ENCODE measurements at places on chromosomes 2 and 18.

DNA sequence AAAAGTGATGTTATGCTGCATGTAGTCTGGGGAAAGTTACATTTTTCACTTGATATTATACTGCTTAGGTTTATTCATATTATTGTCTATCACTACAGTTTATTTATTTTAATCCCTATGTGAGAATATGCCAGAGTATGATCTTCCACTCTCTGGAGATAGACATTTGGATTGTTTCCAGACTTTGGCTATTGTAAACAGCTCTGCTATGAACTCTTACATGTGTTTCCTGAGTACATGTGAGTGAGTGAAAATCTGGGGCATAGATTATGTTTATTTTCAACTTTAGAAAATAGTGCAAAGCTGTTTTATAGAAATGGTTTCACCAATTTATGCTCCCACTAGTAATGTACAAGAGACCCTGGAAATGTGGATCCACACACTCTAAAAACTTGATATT is 49.0 kb upstream of the EPAS1 start:
- no peak for DNase-seq

DNA sequence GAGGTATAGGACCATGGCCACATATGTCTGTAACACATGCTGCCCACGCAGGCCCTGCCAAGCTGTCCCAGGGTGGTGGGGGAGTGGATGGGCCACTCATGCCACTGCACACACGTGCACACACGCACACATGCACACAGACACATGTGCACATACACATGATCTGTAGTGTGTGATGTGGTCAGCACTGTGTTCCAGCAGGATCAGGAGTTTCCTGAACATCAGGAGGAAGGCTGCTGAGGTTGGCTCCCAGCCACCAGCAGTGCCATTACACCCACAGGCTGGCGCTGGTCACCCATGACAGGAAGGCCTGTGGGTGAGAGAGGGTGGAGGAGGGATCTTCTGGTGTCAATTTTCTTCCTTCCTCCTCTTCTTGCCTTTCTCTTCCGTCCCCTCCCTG is 44.7 kb downstream of the POMC start:
- DNase-seq = no peak

DNA sequence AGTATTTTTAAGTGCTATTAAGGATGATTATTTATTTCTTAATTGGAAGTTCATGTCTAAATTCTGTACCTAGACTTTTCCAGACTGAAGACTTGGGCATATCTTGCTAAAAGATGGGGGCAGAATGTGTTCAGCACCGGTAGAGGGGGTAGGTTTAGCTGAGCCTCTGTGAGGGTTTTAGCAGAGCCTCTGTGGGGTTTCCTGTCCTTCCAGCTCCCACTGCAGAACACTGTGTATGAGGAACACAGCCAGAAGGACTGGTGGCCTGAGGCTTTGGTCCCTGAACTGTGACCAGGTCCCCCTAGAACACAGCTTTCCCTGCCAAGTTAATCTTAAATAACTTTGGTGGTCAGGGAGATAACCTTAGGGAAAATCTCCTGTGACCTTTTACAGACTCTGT is 123.4 kb upstream of the EPC2 start:
- DNase-seq = no peak

- no peak for DNase-seq
Measured at GRCh38 chr2:199315299-199316179, 142.2 kb downstream of the SATB2 start.

DNA sequence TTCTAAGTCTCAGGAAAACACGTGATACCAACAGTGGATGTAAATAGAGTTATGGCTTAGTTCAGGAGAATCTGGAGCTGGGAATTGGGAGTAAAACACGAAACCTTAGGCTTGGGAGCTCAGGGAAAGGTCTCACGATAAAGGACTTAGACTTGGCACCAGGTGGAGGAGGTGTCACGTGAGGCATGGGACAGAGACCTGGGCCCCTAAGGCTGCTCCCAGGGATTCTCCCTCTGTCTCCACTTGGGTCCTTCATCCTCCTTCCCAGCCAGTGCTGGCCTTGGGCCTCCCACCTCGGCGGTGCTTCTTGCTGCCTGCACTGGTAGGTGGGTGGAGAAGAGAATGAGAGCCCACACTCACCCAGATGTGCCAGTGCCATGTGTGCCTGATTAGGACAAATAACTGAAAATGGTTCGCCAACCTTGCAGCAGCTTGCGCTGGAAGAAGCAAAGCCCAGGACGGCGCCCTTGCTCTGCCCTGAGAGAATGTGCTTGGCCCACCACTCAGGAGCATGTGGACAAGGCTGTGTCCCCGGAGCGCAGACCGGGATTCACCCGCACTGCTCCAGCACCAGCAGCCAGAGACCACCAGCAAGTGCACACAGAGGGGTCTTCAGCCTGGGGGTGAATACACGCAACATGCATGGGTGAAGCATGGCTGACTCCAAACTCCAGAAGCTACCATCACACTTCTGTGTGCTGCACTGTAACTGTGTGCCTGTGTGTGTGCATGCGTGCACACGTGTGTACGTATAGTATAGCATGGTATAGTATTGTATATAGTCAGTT is 48.1 kb downstream of the PSMG2 start:
- DNase-seq = no peak

- DNase-seq = no peak
Measured at GRCh38 chr18:765764-766549, 46.1 kb downstream of the YES1 start.

GRCh38 chr2:109473616-109474318 is 140.0 kb downstream of the SEPTIN10 start:
- DNase-seq = peak; percentile 62

- no peak for DNase-seq
Measured at GRCh38 chr2:237361194-237362004, 52.6 kb downstream of the COL6A3 start.

- DNase-seq = no peak
Measured at GRCh38 chr18:77597726-77598125, 348.1 kb downstream of the GALR1 start.

DNA sequence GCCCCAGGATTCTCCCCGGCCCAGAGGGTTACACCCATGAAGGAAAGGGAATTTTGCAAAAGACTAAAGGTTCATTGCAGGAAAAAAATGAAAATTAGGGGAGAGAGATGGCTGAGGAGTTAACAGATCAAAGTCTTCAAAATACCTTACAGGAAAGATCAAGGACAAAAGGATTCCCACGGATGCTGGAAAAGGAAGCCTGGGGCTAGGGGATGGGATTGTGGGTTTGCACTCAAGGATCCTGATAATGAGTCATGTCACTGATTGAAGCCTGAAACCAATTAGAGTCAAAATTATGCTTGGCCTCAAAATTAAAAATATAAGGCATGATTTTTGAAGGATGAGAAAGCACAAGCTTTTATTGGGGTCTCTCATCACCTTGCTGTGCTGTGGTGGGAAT is 32.6 kb upstream of the COPS8 start:
- DNase-seq = no peak

DNA sequence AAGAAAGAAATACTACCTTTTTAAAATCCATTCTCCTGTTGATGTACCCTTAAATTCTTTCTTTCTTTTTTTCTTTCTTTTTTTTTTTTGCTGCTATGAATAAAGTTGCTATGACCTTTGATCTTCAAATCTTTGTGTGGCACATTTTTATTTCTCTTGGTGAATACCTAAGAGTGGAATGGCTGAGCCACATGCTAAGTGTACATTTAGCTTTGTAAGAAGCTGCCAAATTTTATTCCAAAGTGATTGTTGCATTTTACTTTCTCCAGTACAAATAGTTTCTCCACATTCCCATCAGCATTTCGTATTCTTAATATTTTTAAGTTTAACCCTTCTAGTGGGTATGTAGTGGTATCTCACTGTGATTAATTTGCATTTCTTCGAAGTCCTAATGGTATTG is 88.8 kb upstream of the RAB27B start:
- no peak for DNase-seq

DNA sequence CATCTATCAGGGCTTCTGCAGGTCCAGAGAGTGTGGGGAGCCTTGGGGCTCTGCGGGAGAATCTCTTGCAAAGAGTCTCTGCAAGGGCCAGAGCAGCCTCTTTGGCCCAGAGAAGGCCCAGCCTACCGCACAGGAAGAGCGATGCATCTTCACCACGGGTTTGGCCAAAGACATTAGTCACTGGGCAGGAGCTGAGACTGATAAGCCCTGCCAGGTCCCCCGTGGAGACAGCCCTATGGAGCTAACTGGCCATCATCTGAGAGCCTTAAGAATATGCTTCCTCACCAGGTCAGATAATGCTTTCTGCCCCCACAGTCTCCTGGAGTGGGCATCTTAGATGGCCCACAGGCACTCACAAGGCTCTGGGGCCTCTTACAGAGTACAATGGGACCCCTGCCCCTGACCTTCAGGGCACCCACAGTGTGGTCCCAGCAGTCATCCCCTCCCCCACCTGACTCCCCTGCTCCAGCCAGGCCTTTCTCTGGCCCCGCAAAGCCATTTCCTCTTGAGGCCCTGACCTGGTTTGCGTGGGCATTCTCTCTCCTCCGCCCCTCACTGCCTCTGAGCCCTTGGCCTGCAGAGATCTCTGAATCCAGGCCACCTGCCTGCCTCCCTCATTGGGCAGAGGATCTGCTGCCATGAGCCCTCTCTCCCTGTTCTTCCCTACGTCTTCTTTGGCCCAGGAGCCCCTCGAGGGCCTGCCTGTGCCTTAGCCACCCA is 31.9 kb upstream of the MAPRE3 start:
- DNase-seq = no peak

DNA sequence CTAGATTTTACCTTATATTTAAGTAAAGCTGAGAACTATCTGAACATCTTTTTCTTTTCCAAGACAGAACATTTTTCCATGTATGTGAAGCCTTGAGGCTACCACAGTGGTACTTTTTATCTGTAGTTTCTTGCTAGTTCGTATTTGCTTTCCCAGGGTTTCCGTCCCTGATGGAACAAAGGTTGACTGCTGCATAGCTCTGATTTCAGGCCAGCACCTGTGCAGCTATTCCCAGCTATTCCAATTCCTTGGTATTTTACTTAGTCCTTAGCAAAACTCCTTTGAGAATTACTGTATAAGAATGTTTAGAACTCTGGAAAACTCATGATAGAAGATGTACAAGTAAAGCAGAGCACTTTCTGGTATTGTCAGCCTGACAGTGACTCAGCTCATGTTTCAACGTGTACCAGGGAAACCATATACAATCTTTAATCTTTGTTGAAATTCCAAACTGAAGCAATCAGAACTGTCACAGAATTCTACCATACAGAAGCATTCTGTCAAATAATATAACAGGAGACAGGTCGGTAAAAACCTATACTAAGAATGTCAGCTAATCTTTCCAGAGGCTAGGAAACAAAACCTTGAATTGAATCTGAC is 162.2 kb downstream of the PKP4 start:
- DNase-seq = no peak

DNA sequence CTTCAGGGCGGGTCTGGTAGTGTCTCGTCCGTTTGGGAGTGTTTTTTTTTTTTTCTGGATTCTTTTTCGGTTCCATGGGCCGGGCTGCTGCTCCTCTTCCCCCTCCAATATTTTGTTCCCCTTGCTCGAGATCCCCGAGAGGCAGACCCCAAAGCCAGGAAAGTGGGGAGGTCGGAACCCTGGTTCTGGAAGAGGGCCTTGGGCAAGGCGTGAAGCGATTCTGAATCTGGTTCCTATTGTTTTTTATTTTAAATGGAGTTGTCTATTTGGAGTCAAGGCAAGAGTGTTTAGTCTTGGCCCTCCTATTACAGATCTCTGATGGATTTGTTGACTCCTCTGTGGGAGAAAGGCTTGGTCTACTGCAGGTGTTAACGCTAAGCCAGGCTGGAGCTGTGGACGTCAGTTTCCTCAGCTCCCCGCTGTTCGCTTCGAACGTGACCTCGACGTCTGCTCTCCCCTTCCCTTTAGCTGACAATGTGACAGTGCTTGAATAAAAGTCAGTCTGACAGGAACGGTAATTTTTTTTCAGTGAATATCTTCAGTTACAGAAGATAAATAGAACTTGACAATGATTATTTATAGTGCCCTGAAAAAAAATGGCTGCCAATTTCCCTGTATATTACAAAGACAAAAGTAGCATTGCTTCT is 683 bp upstream of the DNAJC27 start:
- DNase-seq = peak; percentile 44

GRCh38 chr2:51986101-51986500 is 954.2 kb upstream of the NRXN1 start:
- no peak for DNase-seq

- no peak for DNase-seq
Measured at GRCh38 chr2:109066917-109067597, 61.9 kb upstream of the SH3RF3 start.

- DNase-seq = no peak
Measured at GRCh38 chr2:107810734-107811133, 16.0 kb upstream of the RGPD4 start.

DNA sequence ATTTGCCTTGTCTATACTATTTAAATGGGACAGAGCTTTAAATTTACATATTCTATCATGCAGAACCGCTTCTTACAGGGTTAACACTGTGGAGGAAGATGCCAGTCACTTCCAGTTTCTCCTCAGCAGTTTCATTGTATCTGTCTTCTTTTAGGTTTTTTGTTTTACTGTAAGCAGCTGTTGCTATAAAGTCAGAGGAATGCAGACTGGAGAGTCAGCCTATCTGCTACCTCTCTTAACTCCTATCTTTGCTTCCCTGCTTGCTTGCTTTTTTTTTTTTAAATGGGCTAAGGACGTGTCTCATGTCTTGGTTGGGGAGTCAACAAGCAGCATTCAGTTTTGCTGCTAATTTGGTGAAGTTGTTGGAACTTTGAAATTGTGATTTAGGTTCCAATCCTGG is 8.9 kb downstream of the EPC2 start:
- no peak for DNase-seq

- DNase-seq = no peak
Measured at GRCh38 chr2:10762651-10763460, 41.4 kb downstream of the ATP6V1C2 start.

DNA sequence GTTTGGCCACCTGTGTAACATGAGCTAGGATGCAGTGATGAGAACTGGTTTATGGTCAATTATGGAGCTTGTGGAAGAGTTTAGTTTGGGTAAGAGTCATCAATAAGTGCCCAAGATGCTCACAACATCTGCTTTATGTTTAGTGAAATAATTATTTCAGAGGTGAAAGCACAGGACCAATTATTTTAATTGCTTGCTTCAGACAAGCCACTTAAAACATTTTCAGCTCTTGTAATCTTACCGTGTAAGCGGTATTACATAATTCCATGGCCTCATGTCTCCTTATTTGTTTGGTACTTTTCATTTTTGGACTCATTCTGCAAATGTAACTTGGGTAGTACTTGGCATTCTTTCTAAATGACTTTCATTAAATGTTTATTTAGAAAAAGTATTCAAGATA is 5.4 kb downstream of the B3GNT2 start:
- peak; percentile 97 for DNase-seq

DNA sequence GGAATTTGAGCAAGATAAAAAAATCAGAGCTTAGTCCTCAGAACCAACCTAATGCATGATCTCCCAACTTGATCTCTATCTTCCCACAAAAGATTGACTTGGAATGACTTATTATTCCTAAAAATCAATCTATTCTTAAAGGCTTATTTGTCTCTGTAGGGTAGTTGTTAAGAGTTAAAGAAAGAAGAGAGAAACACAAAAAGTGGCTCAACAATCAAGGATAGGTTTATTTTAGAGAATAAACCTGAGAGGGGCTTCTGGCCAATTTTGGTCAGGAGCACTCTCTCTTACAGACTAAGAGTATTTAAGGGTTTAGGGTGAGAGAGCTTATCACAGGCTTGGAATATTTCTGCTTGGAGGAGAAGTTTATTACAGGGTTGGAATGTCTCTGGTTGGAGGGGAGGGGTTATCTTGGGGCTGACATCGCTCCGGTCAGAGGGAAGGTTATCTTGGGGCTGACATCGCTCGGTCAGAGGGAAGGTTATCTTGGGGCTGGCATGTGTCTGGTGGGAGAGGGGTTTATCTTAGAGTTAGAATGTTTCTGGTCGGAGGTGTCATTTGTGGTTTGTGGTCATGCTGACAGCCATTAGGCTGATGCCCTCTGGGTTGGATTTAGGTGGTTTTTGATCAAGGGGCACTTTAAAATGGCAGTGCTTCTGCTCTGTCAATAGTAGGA is 2.4 kb upstream of the MFF start:
- no peak for DNase-seq
